ENCODE measurements at places on chromosomes 2 and 18. TPM values are rescaled to one million over a fixed set of nuclear protein-coding genes. Genes with fewer than 3 reads are reported as not detected.
A peak's percentile ranks its signal among the peaks of the same experiment; 100 is the strongest.

- H3K4me3 ChIP-seq = no peak overlapping the region
- no peaks in the 10 kb centered on the region for H3K36me3 ChIP-seq
- H3K27ac ChIP-seq = no peak overlapping the region
- no peaks in the 10 kb centered on the region for H3K27me3 ChIP-seq
- H3K4me1 ChIP-seq = peaks cover 4% of the 10 kb centered on the region
- no peak for DNase-seq
Observed at GRCh38 chr18:50630895-50631294, 71.0 kb downstream of the MAPK4 start.

GRCh38 chr2:181886192-181886591, 5.3 kb upstream of the ITPRID2 start:
- H3K36me3 ChIP-seq = no peaks in the 10 kb centered on the region
- no peak overlapping the region for H3K4me3 ChIP-seq
- no peak for DNase-seq
- H3K27me3 ChIP-seq = no peaks in the 10 kb centered on the region
- H3K4me1 ChIP-seq = peaks cover 6% of the 10 kb centered on the region

DNA sequence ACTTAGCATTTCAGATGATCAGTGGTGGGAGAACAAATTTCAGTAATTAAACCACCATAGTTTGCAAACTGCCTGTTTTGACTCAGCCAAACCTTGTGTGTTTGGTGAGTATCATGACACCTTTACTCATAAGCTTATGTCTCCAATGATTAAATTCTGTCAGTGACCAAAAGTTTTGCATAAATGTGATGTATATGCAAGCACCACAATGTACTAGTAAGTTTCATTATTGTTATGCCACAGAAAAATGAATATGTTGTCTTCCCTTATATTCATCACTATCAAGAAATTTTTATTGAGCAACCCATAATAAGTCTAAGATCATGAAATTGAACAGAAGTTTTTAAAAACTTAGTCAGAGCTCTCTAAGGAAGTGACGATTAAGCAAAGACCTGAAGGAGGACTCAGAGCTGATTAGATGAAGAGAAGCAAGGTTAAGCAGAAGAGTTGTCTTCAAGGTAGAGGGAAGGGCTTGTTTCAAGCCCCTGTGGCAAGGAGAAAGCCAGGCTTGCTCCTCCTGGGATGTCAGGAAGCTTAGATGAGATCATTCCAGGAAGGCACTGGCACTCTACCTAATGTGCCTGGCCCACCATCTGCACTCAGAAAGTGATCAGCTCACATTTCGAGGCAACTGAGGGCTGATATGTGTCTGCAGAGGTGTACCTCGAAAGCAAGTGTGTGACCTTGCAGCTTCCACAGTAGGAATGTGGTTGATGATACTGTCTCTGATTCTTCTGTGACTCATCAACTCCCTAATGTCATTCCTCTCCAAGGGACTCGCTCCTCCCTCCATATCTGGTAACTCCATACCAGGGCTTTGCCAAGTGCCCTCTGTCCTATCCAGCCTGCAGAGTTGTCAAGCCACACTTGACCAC, 54.7 kb downstream of the KCTD18 start:
- no peaks in the 10 kb centered on the region for H3K27me3 ChIP-seq
- H3K27ac ChIP-seq = no peak overlapping the region
- no peak for DNase-seq
- H3K4me3 ChIP-seq = no peak overlapping the region
- no peaks in the 10 kb centered on the region for H3K36me3 ChIP-seq

GRCh38 chr2:212935752-212936151, 215.7 kb downstream of the IKZF2 start:
- no peaks in the 10 kb centered on the region for H3K36me3 ChIP-seq
- H3K4me1 ChIP-seq = no peaks in the 10 kb centered on the region
- no peaks in the 10 kb centered on the region for H3K27me3 ChIP-seq
- no peak overlapping the region for H3K4me3 ChIP-seq
- DNase-seq = no peak

- peak; percentile 58 for DNase-seq
- peak overlapping the region; percentile 46 for H3K27ac ChIP-seq
- H3K27me3 ChIP-seq = no peaks in the 10 kb centered on the region
- H3K4me1 ChIP-seq = no peaks in the 10 kb centered on the region
- no peak overlapping the region for H3K4me3 ChIP-seq
Observed at GRCh38 chr2:37767959-37768925, 96.8 kb upstream of the CDC42EP3 start.

- H3K27ac ChIP-seq = no peak overlapping the region
- no peak for DNase-seq
- H3K4me3 ChIP-seq = no peak overlapping the region
- H3K27me3 ChIP-seq = no peaks in the 10 kb centered on the region
Observed at GRCh38 chr2:120538691-120539423, 192.9 kb downstream of the INHBB start.

The CRYBA2 gene
- total RNA-seq = 2.9 TPM

The SNED1 gene
- 107 TPM for total RNA-seq

The ERBB4 gene
- total RNA-seq = 47.7 TPM

Data from testis (tissue), 5 donors.